Germinal center (tissue), 1 donor: ENCODE measurements at places on chromosomes 13 and 19.
A peak's percentile ranks its signal among the peaks of the same experiment; 100 is the strongest.

GRCh38 chr13:45918597-45918996 lies 67.0 kb upstream of the SIAH3 start:
- no peak for DNase-seq

DNA sequence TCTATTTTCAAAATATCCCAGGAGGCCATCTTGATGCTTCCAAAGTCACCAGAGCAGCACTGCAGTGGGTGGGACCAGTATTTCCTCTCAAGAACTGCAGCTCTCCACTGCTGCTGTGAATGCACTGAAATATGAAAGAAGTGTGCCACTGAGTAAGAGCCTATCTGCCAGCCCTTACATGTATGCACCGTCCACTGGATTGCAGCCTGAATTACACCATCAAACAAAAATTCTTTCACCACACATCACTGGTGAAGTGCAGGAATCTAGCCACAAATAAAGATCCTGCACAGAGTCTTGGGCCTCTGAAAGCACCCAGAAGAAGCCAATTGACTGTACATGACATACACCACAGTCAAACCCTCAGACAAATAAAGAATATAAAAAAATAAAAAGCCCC lies 249.0 kb downstream of the LHFPL6 start:
- DNase-seq = no peak

- no peak for DNase-seq
Measured at GRCh38 chr19:33767898-33768413, 28.7 kb upstream of the KCTD15 start.

GRCh38 chr13:26988059-26988769 lies 183.4 kb downstream of the USP12 start:
- no peak for DNase-seq

- DNase-seq = no peak
Measured at GRCh38 chr13:102862624-102863210, 16.9 kb downstream of the ERCC5 start.

DNA sequence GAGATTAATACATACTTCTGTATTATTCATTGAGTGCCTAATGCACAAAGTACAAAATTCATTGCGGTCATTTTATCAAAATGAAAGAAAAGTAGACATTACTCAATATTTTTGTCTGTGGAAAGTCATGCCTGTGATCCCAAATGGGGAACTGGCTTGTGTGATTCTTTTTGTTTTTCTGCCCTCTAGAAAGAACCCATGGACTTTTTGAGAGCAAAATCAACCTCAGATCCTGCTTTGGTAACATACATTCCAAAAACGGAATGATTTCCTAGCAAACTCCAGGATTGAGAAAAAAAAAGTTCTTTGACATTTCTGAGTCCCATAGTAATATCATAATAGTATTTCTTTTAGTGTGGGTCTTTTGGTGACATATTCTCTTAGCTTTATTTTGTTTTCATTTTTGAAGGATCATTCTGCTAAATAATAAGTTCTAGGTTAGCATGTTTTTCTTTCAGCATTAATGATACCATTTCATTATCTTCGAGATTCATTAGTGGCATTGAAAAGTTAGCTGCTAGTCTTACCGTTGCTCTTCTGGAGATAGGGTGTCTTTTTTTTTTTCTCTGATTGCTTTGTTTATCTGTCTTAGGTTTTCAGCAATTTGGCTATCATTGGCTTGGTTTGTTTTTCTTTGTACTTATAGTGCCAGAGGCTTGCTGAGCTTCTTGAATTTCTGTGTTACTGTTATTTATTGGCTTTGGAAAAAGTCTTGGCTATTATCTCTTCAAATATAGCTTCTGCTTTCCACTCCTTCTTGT lies 102.4 kb upstream of the CSNK1A1L start:
- DNase-seq = no peak

DNA sequence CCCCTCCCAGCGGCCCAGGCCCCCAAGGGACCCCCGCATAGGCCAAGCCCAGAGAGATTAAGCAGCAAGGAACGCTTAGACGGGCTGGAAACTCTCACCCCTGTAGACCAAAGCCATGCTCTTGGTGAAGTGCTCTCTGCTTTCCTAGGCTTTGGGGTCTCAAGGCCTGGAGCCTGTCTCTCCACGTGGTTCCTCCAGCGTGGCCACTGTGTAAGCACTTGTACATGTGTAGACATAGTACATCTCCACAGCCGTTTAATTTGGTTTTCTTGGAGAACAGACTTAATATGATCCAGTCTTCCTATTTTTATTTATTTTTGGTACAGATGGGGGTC lies 1.1 kb downstream of the NUDT19 start:
- DNase-seq = no peak

- DNase-seq = no peak
Measured at GRCh38 chr19:2724148-2724557, 3.0 kb upstream of the DIRAS1 start.

GRCh38 chr19:15129856-15130585 lies 22.8 kb downstream of the SYDE1 start:
- DNase-seq = no peak

DNA sequence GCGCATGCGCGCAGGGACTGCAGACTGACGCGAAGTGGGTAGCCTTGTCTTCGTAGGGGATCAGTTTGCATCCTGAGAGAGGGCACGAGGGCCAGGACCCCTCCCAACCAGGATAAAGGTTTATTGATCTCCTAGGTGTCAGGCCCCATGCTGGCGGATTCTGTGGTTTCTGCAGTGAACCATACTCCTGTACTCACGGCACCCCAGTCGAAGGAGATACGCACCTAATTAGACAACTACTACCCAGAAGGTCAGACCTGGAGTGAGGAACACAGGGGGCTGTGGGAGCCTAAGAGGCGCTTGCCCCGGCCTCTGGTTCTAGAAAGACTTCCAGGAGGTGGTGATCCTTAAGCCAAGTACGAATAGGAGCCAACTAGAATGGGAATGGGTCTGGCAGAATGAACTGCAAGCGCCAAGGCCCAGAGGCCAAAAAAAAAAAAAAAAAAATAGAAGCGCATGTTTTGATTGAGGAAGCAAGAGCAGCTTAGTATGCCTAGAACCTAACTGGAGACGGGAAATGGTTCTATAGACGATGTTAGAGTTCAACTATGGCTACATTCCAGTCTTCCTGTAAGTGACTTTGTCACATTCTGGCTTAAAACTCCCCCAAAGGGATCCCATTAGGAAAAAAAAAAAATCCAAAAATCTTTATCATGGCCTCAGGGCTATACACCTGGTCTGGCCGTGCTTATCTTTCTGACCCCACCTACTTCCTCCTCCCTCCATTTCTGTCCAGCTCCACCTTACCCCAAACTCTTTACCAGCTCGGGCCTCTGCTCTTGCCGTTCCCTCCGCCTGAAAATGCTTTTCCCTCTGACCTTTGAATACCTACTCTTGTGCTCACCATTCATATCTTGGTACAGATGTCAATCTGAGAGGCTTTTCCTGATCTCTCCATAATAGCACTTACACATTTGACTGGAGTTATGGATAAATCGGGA lies 902 bp upstream of the ZNF428 start:
- no peak for DNase-seq

DNA sequence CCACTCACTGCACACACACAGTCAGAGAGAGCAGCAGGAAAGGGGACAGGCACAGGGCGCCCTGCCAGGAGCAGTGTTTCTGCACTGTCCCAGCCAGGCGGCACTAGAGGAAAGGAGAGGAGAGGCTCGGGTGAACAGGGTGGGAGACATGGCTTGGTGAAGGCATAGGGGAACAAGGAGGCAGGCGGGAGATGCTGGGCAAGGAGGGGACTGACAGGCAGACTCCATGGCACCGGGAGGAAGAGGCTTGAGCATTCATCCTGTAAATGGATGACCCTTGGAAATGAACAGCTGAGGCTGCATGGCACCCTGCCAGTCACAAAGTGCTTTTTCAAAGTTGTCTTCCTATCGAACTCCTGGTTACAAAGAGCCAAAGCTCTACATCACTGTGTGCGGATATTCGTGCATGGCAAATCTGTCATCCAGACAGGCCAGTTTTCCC lies 22.4 kb downstream of the MED26 start:
- no peak for DNase-seq

DNA sequence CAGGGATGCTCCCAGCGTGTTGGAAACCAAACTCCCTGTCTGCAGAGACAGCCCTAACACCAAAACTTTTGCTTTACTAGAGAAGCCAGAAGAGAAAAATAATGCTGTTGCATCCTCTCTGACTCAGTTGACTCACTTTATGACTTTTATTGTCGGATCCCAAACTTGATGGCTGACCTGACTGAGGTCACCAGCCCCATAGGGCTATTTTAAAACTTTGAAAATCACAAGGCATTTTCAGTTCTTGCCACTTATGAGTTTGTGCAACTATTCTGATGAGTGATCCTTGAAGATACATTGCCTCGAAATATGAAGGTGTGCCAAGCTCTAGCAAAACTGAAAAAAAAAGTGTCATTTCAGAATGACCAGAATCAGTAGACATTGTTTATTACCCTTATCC lies 320.2 kb downstream of the DLEU7 start:
- DNase-seq = no peak

- no peak for DNase-seq
Measured at GRCh38 chr13:113921763-113922162, 52.1 kb downstream of the C13orf46 start.

GRCh38 chr13:59774491-59774971 lies 389.2 kb downstream of the DIAPH3 start:
- no peak for DNase-seq

DNA sequence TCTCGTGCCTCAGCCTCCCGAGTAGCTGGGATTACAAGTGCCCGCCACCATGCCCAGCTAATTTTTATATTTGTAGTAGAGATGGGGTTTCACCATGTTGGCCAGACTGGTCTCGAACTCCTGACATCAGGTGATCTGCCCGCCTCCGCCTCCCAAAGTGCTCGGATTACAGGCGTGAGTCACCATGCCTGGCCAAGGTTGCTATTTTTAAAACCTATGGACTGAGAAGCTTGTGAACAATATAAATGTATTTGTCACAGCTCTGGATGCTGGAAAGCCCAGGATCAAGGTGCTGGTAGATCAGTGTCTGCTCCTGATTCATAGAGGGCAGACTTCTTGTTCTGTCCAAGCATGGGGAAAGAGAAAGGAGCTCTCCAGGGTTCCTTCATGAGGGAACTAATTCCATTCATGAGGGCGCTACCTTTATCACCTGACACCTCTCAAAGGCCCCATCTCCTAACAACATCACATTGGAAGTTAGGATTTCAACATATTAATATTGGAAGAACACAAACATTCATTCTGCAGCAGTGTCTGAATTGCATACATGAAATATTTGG lies 16.1 kb downstream of the CARD8 start:
- DNase-seq = no peak

DNA sequence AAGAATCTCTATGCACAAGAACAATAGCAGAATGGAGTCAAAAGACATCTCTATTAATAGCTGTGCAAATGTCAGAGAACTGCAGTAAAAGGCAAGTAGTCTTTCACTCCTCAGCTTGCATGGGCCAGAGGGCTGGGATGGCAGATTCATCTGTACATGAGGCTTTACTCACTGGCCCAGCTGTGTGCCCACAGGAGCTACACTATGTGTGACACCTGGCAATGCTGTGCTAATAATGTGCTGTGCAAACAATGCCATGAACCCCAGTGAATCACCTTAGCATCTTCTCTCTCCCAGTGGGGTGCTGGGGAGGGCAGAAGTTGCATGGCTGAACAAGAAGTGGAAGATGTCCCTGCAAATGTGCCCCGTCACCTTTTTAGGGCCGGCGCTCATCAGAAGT lies 73.1 kb downstream of the KL start:
- no peak for DNase-seq

DNA sequence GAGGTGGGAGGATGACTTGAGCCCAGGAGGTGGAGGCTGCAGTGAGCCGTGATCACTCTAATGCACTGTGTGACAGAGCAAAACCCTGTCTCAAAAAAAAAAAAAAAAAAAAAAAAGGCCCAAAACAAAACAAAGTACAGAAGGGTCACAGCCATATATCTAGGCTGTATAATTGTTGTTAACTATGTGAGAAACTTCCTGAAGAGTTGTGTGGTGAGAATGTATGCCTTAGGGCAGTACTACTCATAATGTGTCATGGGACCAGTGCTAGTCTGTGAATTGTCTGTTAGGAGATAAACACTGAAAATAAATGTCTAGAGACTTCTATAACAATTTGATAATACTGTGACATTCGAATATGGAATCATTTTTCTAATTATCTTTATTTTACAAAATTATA lies 43.1 kb downstream of the PAN3 start:
- no peak for DNase-seq

DNA sequence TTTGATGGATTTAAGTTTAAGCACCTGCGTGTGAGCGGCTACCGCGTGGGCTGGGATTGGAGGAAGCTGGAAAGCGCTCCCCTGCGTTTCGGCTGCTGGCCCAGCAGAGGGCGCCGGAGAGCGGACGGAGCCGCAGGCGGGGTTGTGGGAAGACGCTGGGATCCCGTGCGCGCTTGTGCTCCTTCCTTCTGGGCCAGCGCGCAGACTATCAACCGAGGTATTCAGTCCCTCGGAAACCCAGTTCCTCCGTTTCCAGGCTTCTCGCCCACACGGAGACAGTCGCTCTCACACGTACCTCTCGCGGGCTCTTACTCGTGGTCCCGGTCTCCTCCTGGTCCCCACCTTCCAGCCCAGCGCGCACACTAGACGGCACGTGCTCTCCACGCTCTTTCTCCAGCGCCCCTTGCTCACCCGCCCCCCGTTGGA lies 28.8 kb downstream of the EPN1 start:
- peak; percentile 76 for DNase-seq

DNA sequence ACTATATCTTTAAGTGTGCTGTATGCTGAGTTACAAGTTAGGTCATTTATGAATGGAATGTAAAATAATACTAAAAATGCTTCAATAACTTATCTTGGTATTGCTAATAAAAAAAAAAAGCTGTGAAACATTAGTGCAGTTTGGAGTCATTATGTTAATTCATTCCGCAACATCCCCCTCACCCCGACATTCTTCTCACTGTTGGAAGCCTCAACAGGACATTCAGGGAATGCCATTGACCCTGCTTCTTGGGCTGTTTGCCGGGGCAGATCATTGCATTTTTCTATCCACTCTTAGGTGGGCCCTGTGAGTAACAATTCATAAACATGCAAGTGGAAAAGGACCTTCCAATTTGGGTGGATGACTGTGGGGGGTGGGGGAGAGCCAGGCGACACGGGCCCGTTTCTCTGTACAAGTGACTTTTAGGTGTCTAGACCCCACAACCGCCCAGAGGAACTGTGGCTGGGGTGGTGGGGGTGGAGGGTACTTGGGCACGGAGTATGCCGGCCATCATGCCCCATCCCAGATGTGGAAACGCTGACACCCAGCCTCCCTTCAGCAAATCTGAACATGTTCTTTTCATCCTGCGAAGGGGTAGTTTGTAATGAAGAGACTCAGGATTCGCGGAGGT lies 185.9 kb downstream of the ZNF536 start:
- DNase-seq = no peak

- DNase-seq = no peak
Measured at GRCh38 chr13:67421475-67421874, 191.3 kb upstream of the PCDH9 start.

- peak; percentile 88 for DNase-seq
Measured at GRCh38 chr19:48391100-48392005, at the start of gene KDELR1. TSS of gene KDELR1 (minus strand) at chr19:48391551. CDS start at chr19:48391358, 193 bp downstream.
